Neural crest cell (in vitro differentiated cells): ENCODE measurements at places on chromosomes 5 and 9. TPM values are rescaled to one million over a fixed set of nuclear protein-coding genes. Genes with fewer than 3 reads are reported as not detected.

PCDHGA4 gene
- 0.56 and 0.93 TPM in 2 replicates for total RNA-seq

- H3K4me3 ChIP-seq = no peak overlapping the region
- H3K4me1 ChIP-seq = peaks cover 10% of the 10 kb centered on the region
- H3K27me3 ChIP-seq = no peaks in the 10 kb centered on the region
- no peak for DNase-seq
These were observed 35.3 kb upstream of the SMIM23 start for GRCh38 chr5:171750311-171750788.

DNA sequence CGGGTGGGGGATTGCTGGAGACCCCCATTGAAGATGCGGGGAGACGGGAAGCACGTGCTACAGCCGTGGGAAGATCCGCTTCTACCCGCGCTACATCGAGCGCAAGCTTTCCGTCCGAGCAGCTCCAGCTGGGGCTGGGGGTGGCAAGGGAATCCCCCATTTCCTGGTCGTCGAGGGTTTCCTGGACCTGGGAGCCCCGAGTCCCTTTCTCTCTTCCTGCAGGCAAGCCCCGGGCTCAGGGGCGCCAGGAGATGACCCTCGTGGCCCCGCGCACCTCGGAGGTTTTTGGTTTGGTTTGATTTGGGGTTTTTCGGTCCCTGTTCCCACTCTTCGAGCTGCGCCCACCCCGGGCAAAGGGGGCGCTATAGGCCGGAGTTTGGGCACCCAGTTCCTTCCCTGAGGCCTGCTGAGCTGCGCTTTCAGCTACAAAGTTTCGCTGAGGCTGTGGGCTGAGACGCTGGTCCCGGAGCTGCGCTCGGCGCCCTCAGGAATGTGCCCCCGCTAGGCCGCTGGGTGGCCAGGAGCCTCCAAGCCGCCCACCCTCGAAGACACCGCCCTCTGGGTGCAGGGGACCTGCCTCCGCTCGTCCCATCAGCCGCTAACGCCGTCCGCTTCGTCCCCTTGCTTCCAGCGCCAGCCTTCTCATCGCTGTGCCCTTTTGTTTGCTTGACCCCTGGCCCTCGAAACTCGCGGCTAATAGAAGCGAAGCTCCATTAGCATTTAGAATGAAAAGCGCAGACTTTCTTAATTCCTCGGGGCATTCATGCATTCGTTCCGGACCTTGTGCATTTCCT, 2.9 kb downstream of the NR4A3 start:
- peaks cover 83% of the 10 kb centered on the region for H3K27me3 ChIP-seq
- H3K36me3 ChIP-seq = peaks cover 11% of the 10 kb centered on the region
- H3K4me3 ChIP-seq = peak overlapping the region; percentile 88
- DNase-seq = peak; percentile 59
- H3K27ac ChIP-seq = peak overlapping the region; percentile 43

SLCO4C1 gene
- total RNA-seq = 3.9 TPM in 2 replicates

- no peaks in the 10 kb centered on the region for H3K36me3 ChIP-seq
- H3K27me3 ChIP-seq = peaks cover 82% of the 10 kb centered on the region
- no peak within 1 kb of the TSS for H3K27ac ChIP-seq
- H3K4me1 ChIP-seq = peaks cover 14% of the 10 kb centered on the region
These were observed at the start of gene FIBCD1 for GRCh38 chr9:130938652-130939404. Gene FIBCD1 (minus strand): TSS chr9:130939247. CDS start chr9:130938607, 640 bp downstream.

DNA sequence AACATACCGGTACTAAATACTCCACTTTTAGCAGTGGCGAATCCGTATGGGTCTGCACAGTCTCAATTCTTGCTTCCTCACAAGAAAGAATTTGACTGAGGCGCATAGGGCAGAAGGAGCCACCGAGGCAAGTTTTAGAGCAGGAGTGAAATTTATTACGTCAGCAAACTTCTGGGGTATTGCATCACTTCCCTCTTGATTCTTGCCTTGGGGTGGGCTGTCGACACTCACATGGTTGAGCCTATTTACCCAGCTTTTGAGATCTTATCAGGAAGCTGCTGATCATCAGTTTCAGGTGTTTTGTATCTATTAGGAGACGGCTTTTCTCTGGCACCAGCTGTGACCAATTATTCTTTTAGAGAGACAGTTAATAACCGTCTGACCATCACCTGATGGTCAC, 111.5 kb upstream of the CCNH start:
- no peak for DNase-seq
- no peaks in the 10 kb centered on the region for H3K4me1 ChIP-seq
- no peak overlapping the region for H3K27ac ChIP-seq
- no peaks in the 10 kb centered on the region for H3K27me3 ChIP-seq

DNA sequence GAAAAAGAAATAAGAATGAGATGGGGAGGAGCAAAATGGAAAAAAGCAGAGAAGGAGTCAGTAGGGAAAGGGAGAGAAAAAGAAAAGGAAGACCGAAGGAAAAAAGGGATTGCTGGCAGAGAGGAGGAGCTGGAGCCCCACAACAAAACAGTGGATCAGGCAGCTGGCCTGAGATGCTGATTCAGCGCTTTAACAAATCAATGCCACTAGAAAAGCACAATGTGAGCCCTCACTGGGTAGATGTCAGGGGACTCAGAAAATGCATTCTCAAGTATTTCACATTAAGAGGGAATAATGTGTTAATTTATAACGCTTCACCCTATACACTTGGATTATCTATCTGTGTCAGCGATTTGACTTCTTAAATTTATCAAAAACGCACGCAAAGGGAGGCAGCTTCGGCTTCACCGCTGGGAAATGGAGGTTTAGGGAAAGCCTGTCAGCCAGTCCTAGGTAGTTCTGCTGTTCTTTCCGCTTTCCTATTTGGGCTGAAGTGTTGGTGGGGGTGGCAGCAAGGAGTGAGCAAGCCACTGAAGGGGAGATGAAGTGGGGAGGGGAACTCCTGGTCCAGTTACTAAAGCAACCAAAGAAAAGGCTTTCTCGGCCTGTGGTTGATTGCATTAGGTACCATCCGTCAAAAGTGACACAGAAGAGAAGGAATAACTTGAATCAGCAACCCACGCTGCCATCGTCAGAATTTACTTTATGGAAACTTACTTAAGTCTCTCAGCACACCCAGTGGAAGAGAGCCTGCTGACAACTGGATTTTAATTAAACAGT, 161.6 kb downstream of the BNC2 start:
- H3K27me3 ChIP-seq = peaks cover 29% of the 10 kb centered on the region
- peak overlapping the region; percentile 53 for H3K4me3 ChIP-seq
- DNase-seq = no peak
- H3K4me1 ChIP-seq = peaks cover 57% of the 10 kb centered on the region
- no peak overlapping the region for H3K27ac ChIP-seq
- H3K36me3 ChIP-seq = no peaks in the 10 kb centered on the region

DNA sequence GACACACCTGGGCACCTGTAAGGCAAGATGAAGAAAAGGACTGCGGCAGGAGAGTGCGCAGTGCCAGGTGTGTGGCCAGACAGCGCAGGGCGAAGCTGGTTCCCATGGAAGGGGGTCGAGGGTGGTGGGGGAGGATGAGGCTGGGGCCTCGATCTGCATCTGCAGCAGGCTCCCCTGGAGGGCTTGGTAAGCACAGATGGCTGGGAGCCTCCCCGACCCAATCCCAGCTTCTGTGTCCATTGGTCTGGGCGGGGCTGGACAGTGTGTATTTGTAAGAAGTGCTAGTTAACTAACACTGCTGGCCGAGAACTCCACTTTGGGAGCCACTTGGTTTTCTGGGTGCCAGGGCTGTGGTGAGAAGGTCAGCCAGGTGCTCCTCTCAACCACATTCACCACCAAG, 385.1 kb upstream of the IRX1 start:
- no peaks in the 10 kb centered on the region for H3K36me3 ChIP-seq
- peak overlapping the region; percentile 63 for H3K27ac ChIP-seq
- no peaks in the 10 kb centered on the region for H3K4me1 ChIP-seq
- DNase-seq = no peak

- H3K27me3 ChIP-seq = peaks cover 8% of the 10 kb centered on the region
- no peaks in the 10 kb centered on the region for H3K36me3 ChIP-seq
- no peak overlapping the region for H3K4me3 ChIP-seq
These were observed 89.0 kb downstream of the ASTN2 start for GRCh38 chr9:117325831-117326230.

- no peaks in the 10 kb centered on the region for H3K4me1 ChIP-seq
- DNase-seq = no peak
- no peak overlapping the region for H3K27ac ChIP-seq
- H3K4me3 ChIP-seq = no peak overlapping the region
These were observed 1909.4 kb upstream of the WWC1 start for GRCh38 chr5:166382031-166382430.

DNA sequence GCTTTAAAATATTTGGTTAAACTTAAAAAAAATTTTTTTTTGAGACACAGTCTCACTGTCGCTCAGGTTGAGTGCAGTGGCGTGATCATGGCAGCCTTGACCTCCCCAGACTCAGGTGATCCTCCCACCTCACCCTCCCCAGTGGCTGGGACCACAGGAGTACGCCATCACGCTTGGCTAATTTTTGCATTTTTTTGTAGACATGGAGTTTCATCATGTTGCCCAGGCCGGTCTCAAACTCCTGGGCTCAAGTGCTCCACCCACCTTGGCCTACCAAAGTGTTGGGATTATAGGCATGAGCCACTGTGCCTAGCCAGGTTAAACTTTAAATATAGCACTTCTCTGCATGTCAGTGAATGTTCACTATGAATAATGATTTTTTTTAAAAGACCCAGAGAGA, 224.5 kb upstream of the RFX3 start:
- H3K4me1 ChIP-seq = no peaks in the 10 kb centered on the region
- no peak for DNase-seq
- no peaks in the 10 kb centered on the region for H3K27me3 ChIP-seq

TRPM6 gene
- not detected in 2 replicates for total RNA-seq

DNA sequence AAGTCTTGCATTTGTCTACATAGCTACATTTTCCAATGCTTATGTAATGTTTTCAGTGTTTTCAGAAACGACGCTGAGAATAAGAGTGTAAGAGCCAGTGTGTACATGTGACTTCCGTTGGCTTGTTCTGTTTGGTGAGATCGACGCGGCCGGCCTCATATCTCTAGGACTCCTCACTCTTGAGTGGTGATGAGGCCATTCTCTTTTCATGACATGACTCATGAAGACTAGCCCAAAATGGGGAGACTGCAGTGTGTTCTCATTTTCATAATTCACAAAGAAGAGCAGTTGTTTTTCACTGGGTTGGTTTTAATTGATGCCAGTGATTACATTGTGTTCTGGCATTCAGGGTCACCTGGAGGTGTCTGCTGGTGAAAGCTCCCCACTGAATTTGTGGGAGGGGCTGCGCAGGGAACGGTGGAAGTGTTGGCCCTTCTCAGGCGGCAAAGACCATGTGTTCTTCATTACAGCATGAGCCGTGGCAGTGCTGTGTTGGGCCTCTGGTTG, 131.5 kb upstream of the OTULINL start:
- H3K27ac ChIP-seq = peak overlapping the region; percentile 57
- H3K4me3 ChIP-seq = no peak overlapping the region
- DNase-seq = no peak
- no peaks in the 10 kb centered on the region for H3K27me3 ChIP-seq

KLHL3 gene
- total RNA-seq = 9.4 and 11.8 TPM in 2 replicates

DNA sequence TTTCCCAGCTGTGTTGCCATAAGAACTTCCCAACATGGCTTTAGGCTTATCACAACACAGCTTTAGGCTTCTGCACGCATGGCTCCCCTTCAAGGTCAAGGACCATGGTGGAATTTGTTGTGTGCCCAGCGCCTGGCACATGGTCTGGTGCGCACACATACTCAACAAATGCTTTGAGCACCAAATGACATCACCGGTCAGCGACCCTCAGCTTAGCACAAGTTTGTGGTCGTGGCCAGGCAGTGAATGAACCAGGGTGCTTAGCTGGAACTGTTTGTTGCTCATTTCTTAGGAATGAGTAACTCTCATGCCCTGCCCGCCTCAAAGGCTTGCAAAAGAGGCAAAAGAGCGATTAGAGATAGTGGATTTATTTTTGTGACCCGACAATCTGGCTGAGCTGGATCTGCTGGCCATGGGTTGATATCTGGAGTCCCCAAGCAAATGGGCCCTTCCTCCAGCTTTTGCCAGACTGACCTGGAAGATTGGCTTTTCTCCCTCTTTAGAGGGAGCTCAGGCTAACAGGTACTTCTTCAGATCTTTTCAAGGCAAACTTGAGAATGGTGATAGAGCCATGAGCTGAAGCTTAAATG, 58.9 kb downstream of the DAP start:
- peaks cover 13% of the 10 kb centered on the region for H3K4me1 ChIP-seq
- H3K27ac ChIP-seq = no peak overlapping the region
- H3K27me3 ChIP-seq = no peaks in the 10 kb centered on the region
- no peaks in the 10 kb centered on the region for H3K36me3 ChIP-seq
- DNase-seq = no peak

CDC25C gene
- total RNA-seq = 22.5 and 22.7 TPM in 2 replicates

ACTL7A gene
- not detected in 2 replicates for total RNA-seq

IL5 gene
- total RNA-seq = not detected in 2 replicates

- H3K4me1 ChIP-seq = peaks cover 25% of the 10 kb centered on the region
- no peak for DNase-seq
- no peak overlapping the region for H3K27ac ChIP-seq
- no peaks in the 10 kb centered on the region for H3K27me3 ChIP-seq
- H3K36me3 ChIP-seq = no peaks in the 10 kb centered on the region
- H3K4me3 ChIP-seq = no peak overlapping the region
These were observed 35.7 kb upstream of the PPP1R26 start for GRCh38 chr9:135443797-135444425.

DNA sequence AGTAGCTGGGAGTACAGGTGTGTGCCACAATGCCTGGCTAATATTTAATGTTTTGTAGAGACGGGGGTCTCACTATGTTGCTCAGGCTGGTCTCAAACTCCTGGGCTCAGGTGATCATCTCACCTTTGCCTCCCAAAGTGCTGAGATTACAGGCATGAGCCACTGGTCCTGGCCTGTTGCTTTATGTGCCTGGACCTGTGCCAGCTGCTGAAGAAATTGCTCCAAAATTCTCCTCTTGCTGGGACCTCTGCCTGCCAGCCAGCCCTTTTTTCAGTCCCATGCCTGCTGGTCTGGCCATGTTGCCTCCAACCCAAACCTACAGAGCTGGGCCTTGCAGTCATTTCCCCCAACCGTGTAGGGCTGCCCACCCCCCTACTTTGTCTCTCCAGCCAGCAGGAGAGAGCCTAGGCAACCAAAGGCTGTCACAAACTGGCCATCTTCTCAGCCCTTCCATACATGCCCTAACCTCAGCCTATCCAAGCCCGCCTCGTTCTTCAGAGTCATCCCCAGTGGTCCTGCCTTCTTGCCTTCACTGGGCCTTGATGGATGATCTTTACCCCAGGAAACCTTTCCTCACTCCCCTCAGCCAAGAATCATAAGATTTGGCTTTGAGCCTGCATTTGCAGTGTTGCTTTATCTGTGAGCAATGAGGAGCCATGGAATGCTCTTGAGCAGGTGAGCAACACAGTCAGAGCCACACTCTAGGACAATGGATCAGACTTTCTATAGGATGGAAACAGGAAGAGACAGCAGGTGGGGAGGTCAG, 27.4 kb upstream of the SYNPO start:
- peaks cover 19% of the 10 kb centered on the region for H3K27me3 ChIP-seq
- H3K27ac ChIP-seq = no peak overlapping the region
- no peak overlapping the region for H3K4me3 ChIP-seq
- no peak for DNase-seq
- H3K36me3 ChIP-seq = no peaks in the 10 kb centered on the region
- peaks cover 15% of the 10 kb centered on the region for H3K4me1 ChIP-seq

- H3K27me3 ChIP-seq = peaks cover 64% of the 10 kb centered on the region
- no peak for DNase-seq
- H3K36me3 ChIP-seq = no peaks in the 10 kb centered on the region
- peaks cover 24% of the 10 kb centered on the region for H3K4me1 ChIP-seq
- H3K27ac ChIP-seq = no peak overlapping the region
These were observed 91.6 kb downstream of the TMEM174 start for GRCh38 chr5:73264631-73265030.
